Activated CD4-positive, alpha-beta T cell treated with anti-CD3 and anti-CD28 coated beads, Interleukin-2, amount 50 U/mL, for 24 hours (primary cell): ENCODE measurements at places on chromosomes 3 and 15.

DNA sequence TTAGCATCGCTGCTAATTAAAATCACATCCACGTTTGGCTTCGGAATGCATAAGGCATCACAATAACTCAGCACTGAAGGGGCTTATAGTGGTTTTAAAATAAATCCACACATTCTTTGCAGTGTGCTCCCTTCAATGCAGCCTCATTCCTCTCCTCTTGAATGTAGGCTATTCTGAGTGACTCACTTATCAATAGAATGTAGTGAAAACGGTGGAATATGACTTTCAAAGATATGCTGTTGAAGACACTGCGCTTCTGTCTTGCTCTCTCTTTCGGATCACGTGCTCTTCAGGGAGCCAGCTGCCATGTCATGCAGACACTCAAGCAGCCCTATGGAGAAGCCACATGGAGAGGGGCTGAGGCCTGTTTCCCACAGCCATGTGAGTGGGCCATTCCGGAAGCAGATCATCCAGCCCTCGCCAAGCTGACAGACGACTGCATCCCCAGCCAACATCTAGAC is 87.4 kb downstream of the CRYGS start:
- DNase-seq, result no peak

DNA sequence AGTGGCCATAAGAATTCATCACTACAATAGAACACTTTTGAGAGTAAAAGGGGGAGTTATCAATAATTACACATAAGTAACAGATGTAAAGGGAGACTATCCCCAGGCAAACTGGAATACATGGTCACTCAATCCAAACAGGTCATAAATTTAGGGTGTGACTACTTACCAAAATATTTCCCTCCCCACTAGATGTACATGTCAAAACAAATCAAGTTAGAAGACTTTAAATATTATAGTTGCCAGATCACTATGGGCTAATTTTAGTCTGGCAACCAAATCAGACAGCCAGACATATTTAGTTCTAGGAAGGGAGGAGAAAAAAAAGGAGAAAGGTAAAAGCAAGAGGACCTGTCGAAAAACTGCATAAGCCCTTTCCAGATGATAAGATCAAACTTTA is 23.1 kb downstream of the SLC24A5 start:
- no peak for DNase-seq

DNA sequence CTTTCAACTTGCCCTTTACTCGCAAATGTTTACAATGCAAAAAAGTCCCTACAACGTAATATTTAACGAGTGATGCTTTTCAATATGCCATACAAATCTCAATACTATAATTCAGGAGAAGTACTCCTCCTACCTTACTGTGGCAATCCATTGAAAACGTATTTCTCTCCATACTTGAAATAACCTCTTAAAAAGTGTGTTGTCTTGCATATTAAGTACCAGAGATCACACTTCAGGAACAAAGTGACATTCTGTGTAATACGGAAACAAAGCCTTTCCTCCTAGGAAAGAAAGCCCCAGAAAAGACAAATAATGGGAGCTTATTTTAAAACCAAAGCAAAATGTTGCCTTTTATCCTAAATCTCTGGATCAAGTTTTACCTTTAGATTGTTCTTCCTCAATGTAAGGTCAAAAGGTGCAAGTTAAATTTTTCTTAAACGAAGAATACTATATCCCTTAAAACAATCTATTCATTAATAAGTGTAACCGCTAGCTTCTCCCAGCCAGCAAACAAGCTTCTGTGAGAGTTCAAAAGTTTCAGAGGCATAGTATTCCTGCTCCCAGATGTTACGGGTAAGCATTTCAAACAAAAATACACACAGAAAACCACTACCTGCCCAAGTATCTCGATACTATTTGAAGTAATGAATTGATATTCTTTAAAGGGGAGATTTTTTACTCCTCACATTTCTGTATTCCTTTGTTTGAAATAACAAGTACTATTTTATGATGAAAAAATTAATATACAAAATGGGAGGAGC is 1.7 kb downstream of the TJP1 start:
- no peak for DNase-seq

DNA sequence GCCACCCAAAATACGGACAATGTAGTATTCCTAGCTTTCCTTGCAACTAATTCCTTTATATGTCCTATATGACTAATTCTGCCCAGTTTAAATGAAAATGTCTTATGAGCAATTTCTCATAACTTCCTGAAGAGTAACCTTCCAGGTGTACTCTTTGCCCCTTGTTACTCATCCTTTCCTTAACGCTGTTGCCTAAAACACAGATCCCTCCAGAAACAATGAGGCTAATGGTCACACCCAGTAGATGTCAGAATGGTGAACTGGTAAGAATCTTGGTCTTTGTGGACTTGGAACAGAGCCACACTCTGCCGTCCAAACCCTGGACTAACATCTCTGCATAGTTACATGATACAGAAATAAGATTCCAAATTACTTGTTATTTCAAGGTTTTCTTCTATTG is 497.9 kb downstream of the IGSF11 start:
- no peak for DNase-seq
